ENCODE measurements at places on chromosomes 16 and 17.

GRCh38 chr16:90077757-90078578, 837 bp upstream of the PRDM7 start:
- DNase-seq = no peak

- DNase-seq = peak; percentile 39
Observed at GRCh38 chr16:83356266-83356665, 451.5 kb upstream of the HSBP1 start.

DNA sequence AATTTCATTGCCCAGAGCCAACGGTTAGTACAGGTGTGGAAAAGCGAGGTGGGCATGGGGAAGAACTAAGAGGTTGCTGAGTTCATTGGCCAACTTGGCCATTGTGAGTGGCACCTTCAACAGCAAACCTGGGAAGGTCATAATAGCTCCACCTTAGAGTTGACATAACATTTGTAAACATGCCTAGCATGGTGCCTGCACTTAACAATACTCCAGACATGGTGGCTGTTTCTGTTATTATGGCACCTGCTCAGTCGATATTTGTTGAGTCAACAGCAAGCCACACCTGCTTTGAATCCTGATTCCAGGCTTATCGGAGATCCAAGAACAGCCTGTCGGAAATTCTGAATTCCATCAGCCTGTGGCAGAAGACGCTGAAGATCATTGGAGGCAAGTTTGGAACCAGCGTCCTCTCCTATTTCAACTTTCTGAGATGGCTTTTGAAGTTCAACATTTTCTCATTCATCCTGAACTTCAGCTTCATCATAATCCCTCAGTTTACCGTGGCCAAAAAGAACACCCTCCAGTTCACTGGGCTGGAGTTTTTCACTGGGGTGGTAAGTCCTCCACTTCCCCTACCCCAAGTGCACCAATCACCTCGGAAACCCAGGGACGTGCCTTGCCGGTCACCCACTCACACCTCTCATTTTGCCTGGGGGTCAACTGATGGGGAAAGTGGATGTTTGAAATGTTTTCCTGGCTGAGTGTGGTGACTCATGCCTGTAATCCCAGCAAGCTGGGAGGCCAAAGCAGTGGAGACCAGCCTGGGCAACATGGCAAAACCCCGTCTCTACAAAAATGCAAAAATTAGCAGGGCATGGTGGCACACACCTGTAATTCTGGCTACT, 46.0 kb downstream of the TMC5 start:
- DNase-seq = no peak

- DNase-seq = no peak
Observed at GRCh38 chr16:50844840-50845239, 103.0 kb downstream of the CYLD start.

DNA sequence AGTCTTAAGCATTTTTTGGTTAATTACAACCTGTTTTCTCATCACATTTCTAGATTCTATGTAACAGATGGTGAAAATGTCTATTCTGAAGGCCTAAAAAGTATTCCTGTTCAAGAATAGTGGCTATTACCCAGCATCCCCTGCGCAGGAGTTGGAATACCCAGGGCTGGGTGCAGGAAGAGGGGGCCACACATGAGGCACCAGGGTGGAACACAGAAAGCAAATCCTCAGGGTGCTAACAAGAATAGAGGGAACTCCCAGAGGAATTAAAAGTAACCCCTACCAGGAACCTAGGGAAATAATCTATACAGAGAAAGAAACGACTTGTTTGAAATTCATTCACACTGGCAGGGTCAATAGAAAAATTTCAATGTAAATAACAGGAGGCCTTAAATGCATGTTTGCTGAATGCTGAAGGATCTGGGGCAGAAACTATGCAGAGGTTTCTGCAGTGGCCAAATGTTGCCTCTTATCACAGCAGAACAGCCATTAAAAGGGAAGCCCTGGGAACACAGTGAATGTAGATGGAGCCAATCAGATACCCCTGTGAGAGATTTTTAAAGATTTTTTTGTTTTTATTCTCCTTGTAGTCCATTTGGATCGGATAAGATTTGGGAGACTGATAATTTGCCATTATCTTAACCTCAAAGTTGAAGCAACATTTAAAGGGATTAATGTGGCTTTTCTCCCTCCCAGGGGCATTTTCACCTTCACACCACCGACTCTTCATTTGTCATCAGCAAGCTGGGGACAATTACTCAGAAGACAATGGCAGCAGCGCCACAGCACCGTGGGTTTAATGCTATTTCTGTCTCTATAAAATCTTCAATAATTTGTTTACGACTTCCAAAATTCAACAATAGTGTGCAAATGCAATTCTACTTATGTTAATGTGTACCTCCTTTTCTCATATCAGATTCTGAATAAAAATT, 196.0 kb upstream of the PSMD7 start:
- no peak for DNase-seq

DNA sequence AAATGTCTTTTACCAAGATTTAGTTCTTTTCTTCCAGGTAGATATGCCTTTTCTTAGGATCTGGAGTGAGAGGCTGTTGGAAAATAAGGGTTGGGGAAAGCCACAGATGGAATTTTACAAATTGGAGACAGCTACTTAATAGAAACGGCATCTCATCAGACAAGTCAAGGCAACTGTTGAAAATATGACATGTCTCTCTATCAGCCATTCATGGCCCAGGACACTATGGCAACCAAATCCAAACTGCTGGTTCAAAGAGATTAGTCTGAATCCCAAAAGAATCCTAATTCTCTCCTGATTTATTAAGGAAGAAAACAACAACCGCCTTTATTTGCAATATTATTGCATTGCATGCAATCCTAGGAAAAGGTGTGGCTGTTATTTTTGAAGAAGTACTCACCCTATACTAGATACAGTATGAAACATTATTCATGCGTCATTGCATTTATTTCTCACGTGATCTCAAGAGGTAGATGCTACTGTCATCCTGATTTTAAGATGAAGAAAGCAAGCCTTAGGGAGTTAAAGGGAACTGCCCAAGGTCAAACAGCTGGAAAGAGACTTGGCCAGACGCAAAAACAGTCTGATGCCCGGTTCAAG, 12.6 kb upstream of the CEP20 start:
- DNase-seq = no peak
